ENCODE measurements at places on chromosomes 2 and 18.

GRCh38 chr2:16623031-16623430, 42.6 kb downstream of the CYRIA start:
- no peak overlapping the region for H3K27ac ChIP-seq
- peaks cover 15% of the 10 kb centered on the region for H3K27me3 ChIP-seq
- peaks cover 19% of the 10 kb centered on the region for H3K4me1 ChIP-seq

GRCh38 chr18:32278177-32278799, 88.4 kb downstream of the MEP1B start:
- no peaks in the 10 kb centered on the region for H3K36me3 ChIP-seq
- no peak overlapping the region for H3K27ac ChIP-seq
- no peak overlapping the region for H3K4me3 ChIP-seq
- no peak for DNase-seq
- peaks cover 16% of the 10 kb centered on the region for H3K27me3 ChIP-seq
- no peaks in the 10 kb centered on the region for H3K4me1 ChIP-seq

- no peaks in the 10 kb centered on the region for H3K4me1 ChIP-seq
- no peak overlapping the region for H3K4me3 ChIP-seq
- DNase-seq: no peak
- no peaks in the 10 kb centered on the region for H3K36me3 ChIP-seq
Measured at GRCh38 chr18:41881285-41881684, 73.7 kb upstream of the PIK3C3 start.

DNA sequence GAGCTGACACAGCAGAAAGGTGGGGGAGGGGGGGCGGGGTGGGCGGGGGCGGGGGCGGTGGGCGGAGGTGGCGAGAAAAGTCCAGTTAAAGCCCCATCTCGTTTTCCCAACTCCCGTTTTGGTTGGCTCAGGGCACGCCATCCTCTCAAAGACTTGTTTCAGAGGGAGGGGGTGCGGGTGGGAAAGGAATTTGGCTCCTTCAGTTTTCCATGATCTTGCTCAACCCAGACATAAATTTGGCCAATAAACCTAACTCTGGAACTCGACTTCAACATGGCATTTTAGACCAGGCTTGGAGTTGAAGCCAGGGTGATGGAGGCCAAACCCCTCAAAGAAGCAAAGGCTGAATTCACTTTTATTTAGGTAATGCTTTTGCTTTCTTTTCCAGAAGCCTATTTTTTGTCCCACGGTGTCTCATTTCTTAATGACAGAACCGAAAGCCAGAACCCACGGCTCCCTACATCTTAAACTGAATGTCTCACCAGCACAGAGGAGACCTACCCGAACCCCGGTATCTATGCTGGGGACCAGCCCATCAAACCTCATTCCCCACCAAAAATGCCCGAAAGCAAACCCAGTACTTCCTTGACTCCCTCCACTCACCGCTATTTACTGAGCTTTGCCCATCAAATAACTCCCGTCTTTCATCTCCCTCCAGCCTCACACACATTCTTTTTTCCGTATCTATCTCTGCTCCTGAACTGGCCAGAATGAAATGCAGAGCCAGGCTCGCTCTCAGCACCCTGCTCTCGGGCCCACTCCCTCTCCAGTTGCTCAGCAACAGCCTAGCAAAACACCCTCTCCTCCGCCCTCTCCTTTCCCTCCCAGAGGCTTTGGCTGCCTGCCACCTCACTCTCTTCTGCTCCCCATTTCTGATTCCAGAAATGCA, 4.3 kb downstream of the IGFBP5 start:
- peak overlapping the region; percentile 59 for H3K4me3 ChIP-seq
- H3K27ac ChIP-seq: peak overlapping the region; percentile 36
- peaks cover 34% of the 10 kb centered on the region for H3K27me3 ChIP-seq

GRCh38 chr18:14104906-14105748, 27.1 kb downstream of the ZNF519 start:
- DNase-seq: no peak
- H3K36me3 ChIP-seq: peaks cover 59% of the 10 kb centered on the region
- no peak overlapping the region for H3K4me3 ChIP-seq
- H3K27ac ChIP-seq: no peak overlapping the region
- no peaks in the 10 kb centered on the region for H3K27me3 ChIP-seq
- H3K4me1 ChIP-seq: peaks cover 13% of the 10 kb centered on the region

- H3K27ac ChIP-seq: no peak overlapping the region
- H3K4me3 ChIP-seq: no peak overlapping the region
- H3K27me3 ChIP-seq: no peaks in the 10 kb centered on the region
- H3K4me1 ChIP-seq: no peaks in the 10 kb centered on the region
Measured at GRCh38 chr2:169965495-169965894, 138.2 kb downstream of the UBR3 start.

DNA sequence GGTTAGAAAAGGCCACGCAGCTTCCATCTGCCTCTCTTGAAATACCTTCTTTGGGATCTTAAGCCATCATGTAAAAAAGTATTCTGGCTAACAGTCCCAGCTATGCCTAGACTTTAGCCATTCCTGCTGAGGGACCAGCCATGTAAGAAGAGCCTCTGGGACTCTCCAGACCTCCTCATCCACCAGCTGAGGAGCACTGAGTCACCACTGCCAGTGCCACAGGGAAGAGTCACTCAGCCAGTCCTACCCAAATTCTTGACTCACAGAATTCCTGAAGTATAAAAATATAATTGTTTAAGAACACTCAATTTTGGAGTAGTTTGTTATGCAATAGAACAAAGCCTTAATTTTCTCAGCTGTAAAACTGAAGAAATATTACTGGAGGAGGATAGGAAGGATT, 436.7 kb downstream of the ZEB2 start:
- no peaks in the 10 kb centered on the region for H3K27me3 ChIP-seq
- H3K27ac ChIP-seq: no peak overlapping the region
- peaks cover 5% of the 10 kb centered on the region for H3K36me3 ChIP-seq
- no peak for DNase-seq
- no peaks in the 10 kb centered on the region for H3K4me1 ChIP-seq
- H3K4me3 ChIP-seq: no peak overlapping the region

DNA sequence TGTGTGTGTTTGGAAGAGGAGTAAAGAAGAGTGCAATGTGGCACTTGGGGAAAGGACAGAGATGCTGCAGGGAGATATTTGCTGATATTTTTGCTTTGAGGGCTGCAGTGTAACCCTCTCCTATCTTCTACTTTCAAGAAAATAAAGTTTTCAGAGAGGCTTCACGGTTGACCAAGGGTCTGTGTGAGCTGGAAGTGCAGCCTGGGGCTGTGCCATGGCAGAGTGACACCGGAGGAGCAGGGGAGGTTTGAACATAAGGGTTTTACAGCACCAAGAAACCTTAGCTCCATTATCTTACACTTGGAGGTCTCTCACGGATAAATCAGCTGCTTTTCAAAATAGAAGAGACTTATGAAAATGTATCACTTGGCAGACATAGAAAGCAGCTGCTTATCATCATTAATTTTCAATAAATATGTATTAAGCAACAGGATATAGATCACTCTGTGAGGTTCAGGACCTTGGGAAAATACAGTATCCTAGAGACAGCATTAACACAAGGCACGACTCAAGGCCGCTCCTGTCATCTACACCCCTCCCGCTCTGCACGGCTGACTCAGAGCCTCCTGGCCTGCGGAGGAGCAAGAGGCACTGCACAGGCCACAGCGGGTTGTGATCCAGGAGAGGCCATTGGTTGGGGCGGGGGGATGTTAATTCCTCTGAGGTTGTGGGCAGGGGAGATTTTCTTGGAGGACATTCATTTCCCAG, 127.8 kb downstream of the COPS8 start:
- H3K27ac ChIP-seq: no peak overlapping the region
- H3K27me3 ChIP-seq: no peaks in the 10 kb centered on the region
- no peaks in the 10 kb centered on the region for H3K36me3 ChIP-seq
- H3K4me1 ChIP-seq: no peaks in the 10 kb centered on the region

DNA sequence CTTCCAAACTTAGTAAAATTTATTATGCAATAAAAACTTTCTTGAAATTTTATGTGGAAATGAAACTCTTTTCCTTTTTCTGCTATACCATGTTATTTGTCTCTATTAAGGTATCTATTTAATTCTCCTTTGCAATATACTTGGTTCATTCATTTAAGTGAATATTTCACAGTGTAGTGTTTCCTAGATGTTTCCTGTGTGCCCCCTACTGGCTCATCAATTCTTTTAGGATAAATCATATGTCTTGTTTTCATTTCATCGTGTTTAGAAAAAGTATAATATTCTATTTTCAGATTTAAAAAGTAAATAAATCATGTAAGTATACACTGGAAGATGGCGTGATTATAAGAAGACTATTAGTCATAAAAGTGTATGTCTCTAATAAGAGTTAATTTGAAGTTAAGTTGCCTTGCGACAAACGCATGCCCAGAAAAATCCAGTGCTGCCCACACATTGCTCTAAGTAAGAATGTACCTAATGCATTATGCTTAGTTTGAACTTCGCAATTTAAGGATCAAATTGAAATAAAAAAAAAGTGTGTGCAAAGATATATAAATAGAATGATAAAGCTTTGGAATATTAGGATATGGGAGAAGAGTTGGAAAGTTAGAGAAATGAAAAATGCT, 525.4 kb downstream of the KCNJ3 start:
- no peaks in the 10 kb centered on the region for H3K27me3 ChIP-seq
- H3K27ac ChIP-seq: no peak overlapping the region
- no peaks in the 10 kb centered on the region for H3K4me1 ChIP-seq
- no peaks in the 10 kb centered on the region for H3K36me3 ChIP-seq
